ENCODE measurements at places on chromosomes 2 and 18. TPM values are rescaled to one million over a fixed set of nuclear protein-coding genes. Genes with fewer than 3 reads are reported as not detected.
A peak's percentile ranks its signal among the peaks of the same experiment; 100 is the strongest.

SULT1C4 gene
- total RNA-seq: not detected

PDCD1 gene
- total RNA-seq: 6.9 TPM

ST8SIA3 gene
- not detected for total RNA-seq

DNA sequence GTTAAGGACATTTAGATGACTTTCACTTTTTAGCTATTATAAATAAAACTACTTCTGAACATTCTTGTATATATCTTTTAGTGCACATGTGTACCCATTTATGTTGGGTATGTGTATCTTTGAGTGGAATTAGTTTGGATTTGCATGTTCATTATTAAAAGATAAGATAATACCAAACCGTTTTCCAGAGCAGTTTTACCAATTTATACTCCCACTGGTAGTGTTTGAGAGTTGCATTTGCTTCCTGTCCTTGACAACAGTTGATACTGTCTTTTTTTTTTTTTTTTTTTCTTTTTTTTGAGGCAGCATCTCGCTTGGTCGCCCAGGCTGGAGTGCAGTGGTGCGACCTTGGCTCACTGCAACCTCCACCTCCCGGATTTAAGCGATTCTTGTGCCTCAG lies 23.3 kb downstream of the SLC30A6 start:
- H3K4me1 ChIP-seq: peaks cover 19% of the 10 kb centered on the region
- H3K27me3 ChIP-seq: no peaks in the 10 kb centered on the region
- H3K27ac ChIP-seq: no peak overlapping the region

GRCh38 chr2:30677861-30678385 lies 129.3 kb downstream of the CAPN13 start:
- no peak for DNase-seq
- H3K4me1 ChIP-seq: no peaks in the 10 kb centered on the region
- H3K27ac ChIP-seq: no peak overlapping the region
- no peaks in the 10 kb centered on the region for H3K36me3 ChIP-seq

VAMP5 gene
- 18.4 TPM for total RNA-seq

DNA sequence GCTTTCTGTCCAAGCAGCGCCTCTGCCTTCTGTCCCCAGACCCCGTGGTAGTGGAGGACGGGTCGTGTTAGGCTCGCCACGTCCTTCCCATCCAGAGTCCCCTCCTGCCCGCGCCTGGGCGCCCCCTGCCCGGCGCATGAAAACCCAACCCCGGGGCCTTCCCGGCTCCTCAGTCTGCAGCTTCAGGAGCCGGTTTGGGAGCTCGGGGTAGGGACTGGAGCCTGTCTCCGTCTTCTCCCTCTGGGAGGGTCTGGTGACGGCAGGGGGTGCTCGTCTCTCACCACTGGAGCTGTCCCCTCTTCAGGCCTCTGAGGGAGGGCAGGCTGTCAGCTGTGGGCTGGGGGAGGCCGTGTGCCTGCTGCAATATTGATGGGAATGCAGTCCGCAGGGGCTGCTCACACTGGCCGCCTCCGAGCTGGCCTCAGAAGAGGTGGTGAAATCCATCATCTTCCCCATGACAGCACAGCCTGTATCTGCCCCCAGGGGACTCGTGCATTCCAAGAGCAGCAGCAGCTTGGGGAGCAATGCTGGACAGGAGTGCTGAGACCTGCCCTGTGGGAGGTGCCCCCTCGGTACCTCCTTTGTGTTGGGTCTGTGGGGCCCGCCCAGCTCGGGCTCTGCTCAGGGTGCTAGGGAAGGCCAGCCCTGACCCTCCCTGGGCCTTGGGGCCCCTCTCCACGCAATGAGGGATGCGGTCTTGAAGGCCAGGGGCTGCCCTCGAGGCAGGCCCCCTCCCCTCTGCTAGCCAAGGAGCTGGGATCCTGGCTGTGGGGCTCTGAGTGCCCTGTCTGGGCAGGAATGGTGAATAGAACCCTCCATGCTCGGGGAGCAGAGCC lies 17.8 kb upstream of the KLHL30 start:
- peaks cover 9% of the 10 kb centered on the region for H3K27me3 ChIP-seq
- no peaks in the 10 kb centered on the region for H3K4me1 ChIP-seq
- no peak overlapping the region for H3K4me3 ChIP-seq
- H3K27ac ChIP-seq: no peak overlapping the region
- no peaks in the 10 kb centered on the region for H3K36me3 ChIP-seq

DNA sequence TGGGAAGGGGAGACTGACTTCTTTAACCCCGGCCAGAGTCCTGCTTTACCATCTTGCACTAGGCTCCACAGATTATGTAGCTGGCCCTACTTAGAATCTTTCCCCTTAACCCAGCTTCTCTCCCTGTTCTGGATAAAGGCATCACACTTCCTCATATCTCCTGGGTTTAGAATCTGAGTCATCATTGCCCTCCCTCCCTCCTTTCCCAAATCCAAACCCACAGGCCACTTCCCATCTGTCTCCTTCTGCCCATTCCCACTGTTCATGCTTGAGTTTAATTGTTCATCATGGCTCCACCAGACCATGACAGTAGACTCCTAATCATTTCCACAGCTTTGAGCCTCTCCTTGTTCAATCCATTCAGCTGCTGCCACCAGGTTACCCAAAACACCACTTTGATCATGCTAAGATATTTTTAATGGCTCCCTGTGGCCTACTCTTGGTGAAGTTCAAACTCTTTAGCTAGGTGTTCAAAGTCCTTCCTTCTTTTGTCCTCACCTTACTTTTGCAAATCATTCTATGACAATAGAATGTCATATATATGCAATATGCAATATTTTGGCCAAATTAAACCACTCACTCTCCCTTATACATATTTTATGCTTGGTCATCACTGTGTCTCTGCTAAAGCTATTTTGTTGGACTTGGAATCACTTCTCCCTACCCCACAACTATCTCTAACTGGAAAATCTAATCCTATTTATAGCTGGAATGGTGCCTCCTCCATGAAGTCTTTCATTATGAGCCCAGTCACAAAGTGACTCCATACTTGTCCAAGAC lies 5.5 kb downstream of the PDE11A start:
- no peak overlapping the region for H3K27ac ChIP-seq
- H3K4me1 ChIP-seq: no peaks in the 10 kb centered on the region
- no peak overlapping the region for H3K4me3 ChIP-seq
- no peak for DNase-seq
- peaks cover 23% of the 10 kb centered on the region for H3K27me3 ChIP-seq

FHOD3 gene
- total RNA-seq: not detected

PROM2 gene
- 0.45 TPM for total RNA-seq

- no peak for DNase-seq
- no peak overlapping the region for H3K27ac ChIP-seq
- H3K4me1 ChIP-seq: no peaks in the 10 kb centered on the region
- no peaks in the 10 kb centered on the region for H3K36me3 ChIP-seq
Measured at GRCh38 chr2:219567791-219568361, 3.5 kb downstream of the OBSL1 start.

DNA sequence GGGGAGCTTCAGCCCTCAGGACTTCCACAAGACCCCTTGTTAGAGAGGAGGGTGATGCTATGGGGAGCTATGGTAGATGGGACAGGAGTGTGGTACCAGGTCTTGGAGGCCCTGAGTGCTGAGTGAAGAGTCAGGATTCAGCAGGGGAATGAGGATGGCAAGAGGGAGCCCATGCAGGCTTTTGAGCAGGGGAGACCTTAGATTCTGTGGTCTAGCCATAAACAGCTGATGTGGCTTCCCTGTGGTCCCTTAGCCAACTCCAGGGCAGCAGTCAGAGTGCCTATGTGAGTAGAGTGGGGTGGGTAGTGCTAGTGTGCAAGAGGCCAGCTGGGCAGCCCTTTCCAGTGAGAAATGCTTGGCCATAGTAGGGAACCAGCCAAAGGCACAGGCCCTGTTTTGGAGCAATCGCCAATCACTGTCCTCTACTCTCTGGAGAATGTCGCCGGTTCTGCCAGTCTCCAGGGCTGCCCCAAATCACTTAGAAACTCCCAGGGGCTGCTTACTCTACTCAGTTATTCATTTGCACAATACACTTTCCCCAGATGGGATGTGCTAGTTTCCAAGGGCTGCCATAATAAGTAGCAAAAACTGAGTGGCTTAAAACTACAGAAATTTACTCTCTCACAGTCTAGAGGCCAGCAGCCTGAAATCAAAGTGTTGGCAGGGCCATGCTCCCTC lies 310.5 kb downstream of the SMAD2 start:
- DNase-seq: no peak
- H3K36me3 ChIP-seq: no peaks in the 10 kb centered on the region
- H3K4me1 ChIP-seq: no peaks in the 10 kb centered on the region
- no peak overlapping the region for H3K27ac ChIP-seq
- H3K4me3 ChIP-seq: no peak overlapping the region
- H3K27me3 ChIP-seq: peaks cover 13% of the 10 kb centered on the region

- DNase-seq: no peak
- H3K4me1 ChIP-seq: no peaks in the 10 kb centered on the region
- H3K27me3 ChIP-seq: peaks cover 8% of the 10 kb centered on the region
- no peaks in the 10 kb centered on the region for H3K36me3 ChIP-seq
Measured at GRCh38 chr2:181937473-181937872, 45.9 kb downstream of the ITPRID2 start.

RNF138 gene
- total RNA-seq: 75.4 TPM

PLA2R1 gene
- total RNA-seq: not detected

GRCh38 chr18:21805771-21806366 lies 65.3 kb downstream of the MIB1 start:
- peaks cover 27% of the 10 kb centered on the region for H3K36me3 ChIP-seq
- no peak for DNase-seq
- H3K27me3 ChIP-seq: no peaks in the 10 kb centered on the region

DNA sequence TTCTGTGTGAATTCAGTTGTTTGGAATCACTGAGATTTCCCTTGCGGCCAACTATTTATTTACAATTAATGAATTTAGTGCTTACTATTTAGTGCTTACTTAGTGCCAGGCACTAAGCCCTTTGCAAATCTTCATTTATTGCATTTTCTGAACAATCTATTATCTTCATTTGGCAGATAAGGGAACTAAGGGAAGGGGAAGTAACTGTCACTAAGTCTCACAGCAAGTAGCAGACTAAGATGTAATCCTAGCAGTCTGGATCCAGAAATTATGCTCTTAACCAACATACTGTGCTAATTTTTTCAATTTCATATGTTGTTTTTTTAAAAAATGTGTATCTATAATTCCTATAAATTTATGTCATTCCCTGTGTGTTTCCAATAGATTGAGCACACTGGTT lies 214.4 kb upstream of the EPC2 start:
- no peaks in the 10 kb centered on the region for H3K4me1 ChIP-seq
- no peak for DNase-seq
- peaks cover 1% of the 10 kb centered on the region for H3K36me3 ChIP-seq
- H3K27me3 ChIP-seq: no peaks in the 10 kb centered on the region

DNA sequence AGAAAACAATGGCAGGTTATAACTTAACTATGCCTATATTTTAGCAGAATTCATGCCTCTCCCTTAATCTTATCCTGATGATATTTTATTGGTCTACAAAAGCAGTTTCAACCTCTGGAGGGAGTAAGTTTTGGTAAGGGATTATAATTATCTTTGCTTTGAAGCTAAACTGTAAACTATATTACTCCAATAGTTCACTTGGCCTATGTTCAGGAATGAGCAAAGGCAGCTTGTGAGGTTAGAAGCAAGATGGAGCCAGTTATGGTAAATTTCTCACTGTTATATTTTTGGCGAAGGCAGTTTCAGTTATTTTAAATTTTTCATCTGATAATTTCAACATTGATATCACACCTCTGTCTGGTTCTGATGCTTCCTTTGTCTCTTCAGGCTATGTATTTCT lies 192.5 kb upstream of the RGPD4 start:
- no peaks in the 10 kb centered on the region for H3K4me1 ChIP-seq
- H3K4me3 ChIP-seq: no peak overlapping the region
- DNase-seq: no peak
- H3K27me3 ChIP-seq: no peaks in the 10 kb centered on the region
- no peaks in the 10 kb centered on the region for H3K36me3 ChIP-seq
- no peak overlapping the region for H3K27ac ChIP-seq

DNA sequence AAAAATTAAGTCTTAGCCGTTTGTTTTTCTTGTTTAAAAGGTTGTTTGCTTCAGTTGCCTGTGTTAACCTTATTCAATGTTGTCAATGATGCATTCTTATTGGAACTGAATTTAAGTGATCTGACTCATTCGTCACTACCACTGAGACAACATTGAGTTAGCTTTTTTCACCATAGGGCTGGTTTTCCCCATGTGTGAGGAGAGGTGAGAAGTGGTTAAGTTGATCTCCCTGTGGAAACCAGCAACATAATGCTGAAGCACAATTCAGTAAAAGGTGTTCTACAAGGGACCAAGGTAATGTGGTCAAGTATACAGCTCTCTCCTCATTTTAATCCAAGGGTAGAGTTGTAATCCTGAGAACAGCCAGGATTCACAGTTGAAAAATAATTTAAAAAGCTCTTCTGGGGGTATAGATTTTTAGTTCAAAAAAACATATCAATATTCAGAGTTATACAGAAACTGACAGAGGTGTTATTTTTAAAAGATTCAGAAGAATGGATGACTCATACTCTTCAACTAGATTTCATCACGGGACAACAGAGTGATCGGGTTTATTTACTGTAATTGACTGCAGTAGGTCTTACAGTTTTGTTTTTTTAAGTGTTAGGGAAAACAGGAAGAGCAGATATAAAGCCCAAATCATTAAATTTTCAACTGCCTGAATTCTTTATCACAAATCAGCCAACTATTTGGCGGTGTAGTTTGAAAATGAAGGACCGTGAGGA lies 12.6 kb downstream of the NOP58 start:
- peak overlapping the region; percentile 92 for H3K27ac ChIP-seq
- H3K4me1 ChIP-seq: peaks cover 52% of the 10 kb centered on the region
- H3K36me3 ChIP-seq: peaks cover 61% of the 10 kb centered on the region
- DNase-seq: peak; percentile 54
- H3K4me3 ChIP-seq: peak overlapping the region; percentile 8

DNA sequence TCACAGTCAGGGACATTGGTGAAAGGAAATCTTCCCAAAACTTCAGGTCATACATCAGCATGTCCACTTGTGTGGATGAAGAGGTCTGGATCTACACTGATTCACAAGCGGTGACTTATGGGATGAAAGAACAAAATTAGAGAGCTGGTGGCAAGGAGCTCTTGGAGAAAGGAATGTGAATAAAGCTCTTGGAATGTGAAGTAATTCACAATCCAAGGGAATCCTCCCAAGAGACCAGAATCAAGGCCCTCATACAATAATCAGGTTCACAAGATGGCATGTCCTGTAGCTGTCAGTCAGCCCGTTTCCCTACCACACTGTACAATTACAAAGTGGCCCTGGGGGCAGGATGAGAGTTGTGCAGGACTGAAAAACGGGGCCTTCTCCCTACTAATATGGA lies 96.2 kb downstream of the MRPS9 start:
- peaks cover 2% of the 10 kb centered on the region for H3K27me3 ChIP-seq
- H3K27ac ChIP-seq: no peak overlapping the region
- no peak for DNase-seq
- H3K4me1 ChIP-seq: no peaks in the 10 kb centered on the region

MBOAT2 gene
- total RNA-seq: 4.1 TPM
